ENCODE measurements at places on chromosomes 3 and 15.

DNA sequence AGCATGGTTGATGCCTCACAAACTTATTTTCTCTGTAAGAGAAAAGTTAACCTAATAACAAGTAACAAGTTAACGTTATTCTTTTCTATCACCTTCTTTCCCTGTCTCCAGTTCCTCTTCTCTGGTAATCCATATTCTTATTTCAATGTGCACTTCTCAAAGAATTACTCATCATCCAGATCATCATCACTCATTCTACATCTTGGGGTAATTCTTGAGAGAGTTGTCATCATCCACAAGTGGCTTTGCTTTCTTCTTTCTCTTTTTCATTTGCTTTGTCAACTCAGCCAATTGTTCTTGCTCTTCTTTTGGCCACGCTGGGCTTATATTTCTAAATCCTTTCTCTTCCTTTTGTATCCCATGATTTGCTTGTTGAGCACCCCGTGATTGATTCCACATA, 20.8 kb upstream of the RNF111 start:
- no peak for DNase-seq

DNA sequence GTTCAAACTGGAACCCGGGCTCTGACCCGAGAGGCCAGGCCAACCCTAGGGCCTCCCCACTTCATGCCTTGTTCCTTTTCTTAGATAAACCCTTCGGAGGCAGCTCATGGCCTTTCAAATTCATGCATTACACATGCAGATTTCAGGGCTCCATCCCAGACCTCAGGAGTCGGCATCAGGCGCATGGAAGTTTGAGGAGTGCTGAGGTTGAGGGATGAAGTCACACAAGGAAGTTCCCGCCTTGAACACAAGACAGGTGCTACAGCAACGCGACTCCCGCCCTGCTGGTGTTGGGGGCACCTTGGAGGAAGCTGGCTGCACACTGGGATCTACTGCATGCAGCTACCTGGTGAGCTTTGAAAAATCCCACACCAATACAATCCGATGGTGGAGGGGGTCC, 245.2 kb upstream of the LYSMD4 start:
- DNase-seq: no peak

- DNase-seq: no peak
Measured at GRCh38 chr3:184590795-184591194, 29.2 kb downstream of the EPHB3 start.

DNA sequence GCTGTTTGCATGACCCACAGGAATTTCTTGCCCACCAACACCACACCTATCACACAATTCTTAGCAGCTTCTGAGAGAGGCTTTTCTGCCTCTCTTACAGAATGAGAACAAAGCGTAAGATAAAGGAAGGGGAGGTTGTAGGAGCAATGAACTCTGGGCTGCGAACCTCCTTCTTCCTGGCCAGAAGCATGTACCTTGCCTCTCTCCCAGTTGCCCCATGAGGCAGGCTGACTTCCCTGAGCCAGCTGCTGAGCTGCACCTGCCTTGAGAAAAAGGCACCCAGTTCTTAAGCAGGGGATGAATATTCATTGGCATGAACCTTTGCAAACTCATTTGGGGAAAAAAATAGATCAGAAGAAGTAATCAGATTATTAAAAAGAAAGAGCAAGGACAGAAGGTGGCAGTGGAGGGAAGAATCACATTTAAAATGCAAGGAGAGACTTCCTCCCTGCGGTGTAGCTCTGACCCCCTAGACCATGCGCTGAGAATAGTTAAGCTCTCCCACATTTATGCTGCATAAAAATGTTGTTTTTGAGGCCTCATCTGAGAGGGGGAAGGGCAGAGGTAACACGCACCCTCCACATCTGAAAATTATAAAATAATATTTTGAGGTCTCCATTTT, 304.8 kb downstream of the EPHB1 start:
- no peak for DNase-seq

- DNase-seq: no peak
Measured at GRCh38 chr15:67781907-67782690, 43.2 kb upstream of the SKOR1 start.

DNA sequence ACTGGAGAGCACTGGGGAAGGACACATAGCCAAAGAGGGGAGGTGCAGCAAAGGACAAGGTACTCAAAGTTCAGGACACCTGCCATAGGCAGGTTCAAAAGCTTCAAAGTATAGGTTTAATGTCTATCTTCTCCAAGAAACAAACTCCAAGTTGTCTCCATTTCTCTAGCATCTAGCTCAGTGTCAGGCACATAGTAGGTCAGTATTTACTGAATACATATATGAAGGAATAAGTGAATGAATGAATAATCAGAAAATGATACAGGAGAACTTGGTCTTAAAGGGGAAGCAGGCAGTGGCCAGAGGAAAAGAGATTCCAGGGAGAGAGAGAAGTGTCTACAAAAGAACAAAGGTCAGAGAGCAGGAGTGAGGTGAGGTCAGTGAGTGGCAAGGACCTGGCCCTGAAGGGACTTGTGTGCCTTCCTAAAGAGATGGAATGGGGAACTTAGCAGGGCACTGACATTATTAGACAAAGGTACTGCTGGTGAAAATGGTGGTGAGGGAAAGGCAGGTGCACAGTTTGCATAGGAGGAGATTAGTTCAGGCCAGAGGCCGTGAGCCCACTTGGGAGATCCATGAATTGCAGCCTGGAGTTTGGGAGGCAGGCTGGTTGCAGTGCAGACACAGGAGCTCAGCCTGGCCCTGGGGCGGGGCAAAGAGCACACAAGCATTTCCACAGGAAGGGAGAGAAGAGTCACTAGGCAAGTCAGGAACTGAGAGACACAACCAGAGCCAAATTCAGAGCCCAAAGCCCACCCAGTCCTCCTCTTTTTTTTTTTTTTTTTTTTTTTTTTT, 21.4 kb downstream of the TBC1D2B start:
- no peak for DNase-seq

- DNase-seq: peak; percentile 71
Measured at GRCh38 chr3:24683633-24684384, 189.2 kb upstream of the THRB start.

- no peak for DNase-seq
Measured at GRCh38 chr3:186075931-186076567, 32.8 kb downstream of the ETV5 start.

DNA sequence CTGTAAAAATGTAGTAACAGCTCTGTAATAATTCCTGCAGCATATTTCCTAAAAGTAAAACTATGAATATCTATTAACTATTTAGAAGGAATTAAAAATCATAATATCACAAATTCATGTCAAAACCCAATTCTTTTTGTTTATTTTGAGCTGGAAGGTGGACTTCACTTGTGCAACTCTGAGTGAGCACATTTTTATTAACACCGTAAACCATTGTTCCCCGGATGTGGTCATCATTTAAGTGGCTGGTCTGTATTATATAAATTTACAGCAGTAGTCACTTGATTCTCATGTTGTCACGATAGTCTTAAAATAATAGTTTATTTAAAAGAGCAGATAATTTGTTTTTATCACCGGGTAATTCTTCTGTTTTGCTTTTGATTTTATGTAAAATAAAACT, 43.0 kb upstream of the UTS2B start:
- no peak for DNase-seq

DNA sequence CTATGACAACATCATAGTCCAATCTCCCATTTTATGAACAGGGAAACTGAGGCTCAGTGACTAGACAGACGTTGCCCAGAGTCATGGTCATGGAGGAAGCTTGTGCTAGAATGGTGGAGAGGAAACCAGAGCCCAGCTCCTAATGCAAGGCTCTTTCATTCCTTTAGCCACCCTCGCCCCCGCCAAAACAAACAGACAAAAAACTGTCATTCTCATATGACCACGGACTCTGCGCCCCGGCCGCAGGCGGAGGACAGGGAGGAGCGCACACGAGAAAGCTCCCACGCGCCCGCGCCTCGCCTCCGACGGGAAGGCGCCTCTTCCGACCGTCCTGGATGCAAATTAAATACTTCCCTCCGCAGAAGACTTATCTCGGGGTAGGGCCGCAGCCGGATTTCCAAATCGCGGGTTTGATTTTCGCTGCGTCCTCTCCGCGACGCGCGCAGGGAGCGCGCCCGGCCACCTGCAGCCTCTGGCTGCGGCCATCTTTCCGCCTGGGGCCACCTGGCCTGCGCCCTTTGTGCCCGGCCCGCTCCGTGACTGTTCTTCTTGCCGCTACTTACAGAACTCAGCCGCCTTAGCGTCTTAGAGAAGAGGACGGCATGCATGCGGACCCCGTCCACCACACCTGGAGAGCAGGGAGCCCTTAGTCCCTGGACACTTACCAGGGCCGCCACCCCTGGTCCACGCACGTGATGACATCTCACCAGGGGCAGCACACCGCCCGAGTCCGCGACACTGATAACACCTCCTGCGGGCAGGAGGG, 670 bp upstream of the ATP13A3 start:
- no peak for DNase-seq

GRCh38 chr15:66872405-66872804, 170.4 kb downstream of the SMAD6 start:
- peak; percentile 41 for DNase-seq

GRCh38 chr15:74816624-74817369, 4.2 kb downstream of the LMAN1L start:
- DNase-seq: no peak

DNA sequence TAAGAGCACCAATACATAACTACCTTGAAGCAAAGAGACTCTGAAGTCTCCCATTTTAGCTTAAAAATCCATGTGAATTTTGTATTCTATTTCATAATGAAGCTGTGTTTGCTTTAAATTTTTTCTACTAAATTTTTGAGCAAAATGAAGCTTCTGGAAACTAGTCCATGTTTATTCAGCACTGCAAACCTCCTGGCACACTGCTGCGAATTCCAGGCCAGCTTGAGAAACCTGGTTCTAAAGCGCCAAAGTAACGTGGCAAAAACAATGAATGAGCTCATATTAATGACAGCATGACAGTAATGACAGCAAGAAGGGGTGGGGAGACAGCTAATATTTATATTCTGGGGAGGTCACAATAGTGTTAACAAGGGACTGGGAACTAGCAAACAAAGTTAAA, 25.7 kb downstream of the CEP152 start:
- DNase-seq: no peak

- DNase-seq: no peak
Measured at GRCh38 chr3:35505181-35505580, 134.1 kb upstream of the ARPP21 start.

GRCh38 chr3:89851974-89852621, 744.7 kb downstream of the EPHA3 start:
- DNase-seq: no peak

- no peak for DNase-seq
Measured at GRCh38 chr15:100107151-100107550, 234.6 kb downstream of the ADAMTS17 start.

DNA sequence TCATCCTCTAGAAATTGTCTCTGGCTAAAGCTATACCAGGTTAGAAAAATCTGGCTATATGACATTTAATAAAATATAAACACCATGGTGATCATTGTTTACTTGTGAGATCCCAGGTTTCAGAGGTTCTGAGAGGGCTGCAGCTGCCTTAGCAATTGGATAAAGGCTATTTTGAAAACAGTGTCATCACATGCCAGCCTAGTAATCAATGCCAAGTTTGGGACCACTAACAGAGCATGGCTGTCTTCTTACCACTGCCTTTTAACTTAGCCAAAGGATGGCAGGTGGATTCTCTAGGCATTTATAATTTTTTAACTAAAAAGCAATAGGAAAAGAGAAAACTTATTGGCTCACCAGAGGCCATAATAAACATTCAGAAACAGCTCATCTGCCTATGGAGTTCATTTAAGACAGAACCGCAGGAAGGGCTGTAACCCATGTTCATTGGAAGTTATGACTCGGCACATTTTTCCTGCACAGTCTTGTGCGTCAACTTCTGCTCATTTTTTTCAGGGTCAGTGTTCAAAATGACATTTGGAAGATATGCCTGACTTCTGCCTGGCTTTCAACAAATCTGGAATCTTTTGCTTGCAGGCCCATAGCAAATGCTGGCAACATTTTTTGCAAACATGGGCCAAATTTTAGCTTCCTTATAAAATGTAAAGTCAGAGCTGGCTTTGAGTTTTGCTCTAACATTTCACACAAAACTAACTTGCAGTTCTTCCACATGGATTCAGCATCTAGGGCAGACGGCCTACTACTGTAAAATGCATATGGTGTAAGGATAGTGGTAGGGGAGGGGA, 476.0 kb upstream of the TBL1XR1 start:
- DNase-seq: peak; percentile 85

- peak; percentile 2 for DNase-seq
Measured at GRCh38 chr3:158950178-158950901, 148.5 kb downstream of the MFSD1 start.

GRCh38 chr3:133113526-133113925, 75.3 kb downstream of the TMEM108 start:
- DNase-seq: peak; percentile 33

DNA sequence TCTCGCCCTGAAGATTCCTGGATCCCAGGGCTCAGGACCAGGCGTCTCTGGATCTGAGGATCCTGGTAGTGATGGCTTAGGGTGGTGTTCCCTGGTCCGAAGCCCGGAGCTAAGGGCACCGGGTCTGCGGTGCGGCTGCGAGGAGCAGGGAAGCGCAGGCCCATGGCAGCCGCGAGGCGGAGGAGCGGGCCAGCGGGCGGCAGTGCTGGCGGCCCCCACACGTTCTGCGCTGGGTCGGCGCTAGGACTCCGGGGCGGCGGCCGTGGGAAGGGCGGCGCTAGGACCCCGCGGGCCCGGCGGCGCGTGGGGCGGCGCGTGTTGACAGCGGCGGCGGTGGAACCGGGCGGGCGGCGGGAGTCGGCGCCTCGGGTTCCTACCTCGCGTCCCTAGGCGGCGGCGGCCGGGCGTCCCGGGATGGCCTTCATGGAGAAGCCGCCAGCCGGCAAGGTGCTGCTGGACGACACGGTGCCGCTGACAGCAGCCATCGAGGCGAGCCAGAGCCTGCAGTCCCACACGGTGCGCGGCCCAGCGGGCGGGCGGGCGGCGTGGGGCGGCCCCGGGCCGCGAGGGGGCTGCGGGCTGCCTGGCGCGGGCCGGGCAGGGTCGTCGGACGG, at the start of gene PXK:
Gene PXK (plus strand): TSS at position 318 of the 614 bp plus-strand sequence. CDS start 97 bp downstream, at position 415.
- DNase-seq: no peak

GRCh38 chr3:119295816-119296726, 1.9 kb downstream of the ARHGAP31 start:
- DNase-seq: peak; percentile 94

- DNase-seq: no peak
Measured at GRCh38 chr3:98110550-98110908, 20.0 kb upstream of the OR5H1 start.

DNA sequence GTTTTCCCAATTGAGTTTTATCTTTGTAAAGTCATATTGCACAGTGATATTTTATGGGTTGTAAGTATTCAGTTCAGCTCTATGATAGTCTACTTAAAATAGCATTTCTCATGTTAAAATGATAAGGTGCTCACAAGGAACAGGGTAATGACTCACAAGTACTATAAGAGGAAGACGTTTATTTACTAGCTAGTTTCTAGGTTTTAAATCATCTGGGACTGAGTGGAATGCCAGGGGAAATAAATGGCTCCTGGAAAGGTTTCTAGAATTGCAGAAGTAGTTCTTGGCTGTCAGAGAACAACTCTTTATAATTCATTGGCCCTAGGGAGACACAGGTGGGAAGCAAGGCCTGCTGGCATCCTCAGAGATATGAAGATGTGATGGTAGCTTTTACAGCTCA, 112.8 kb downstream of the CHDH start:
- DNase-seq: no peak
